ENCODE measurements at places on chromosomes 4 and X.

GRCh38 chr4:4386736-4387392 lies at the start of gene NSG1:
Gene NSG1, plus strand, starts transcription at chr4:4387102. Its CDS starts 528 bp downstream, at chr4:4387630.
- peak; percentile 78 for DNase-seq

GRCh38 chr4:140607852-140608251 lies 39.1 kb upstream of the UCP1 start:
- DNase-seq: no peak

DNA sequence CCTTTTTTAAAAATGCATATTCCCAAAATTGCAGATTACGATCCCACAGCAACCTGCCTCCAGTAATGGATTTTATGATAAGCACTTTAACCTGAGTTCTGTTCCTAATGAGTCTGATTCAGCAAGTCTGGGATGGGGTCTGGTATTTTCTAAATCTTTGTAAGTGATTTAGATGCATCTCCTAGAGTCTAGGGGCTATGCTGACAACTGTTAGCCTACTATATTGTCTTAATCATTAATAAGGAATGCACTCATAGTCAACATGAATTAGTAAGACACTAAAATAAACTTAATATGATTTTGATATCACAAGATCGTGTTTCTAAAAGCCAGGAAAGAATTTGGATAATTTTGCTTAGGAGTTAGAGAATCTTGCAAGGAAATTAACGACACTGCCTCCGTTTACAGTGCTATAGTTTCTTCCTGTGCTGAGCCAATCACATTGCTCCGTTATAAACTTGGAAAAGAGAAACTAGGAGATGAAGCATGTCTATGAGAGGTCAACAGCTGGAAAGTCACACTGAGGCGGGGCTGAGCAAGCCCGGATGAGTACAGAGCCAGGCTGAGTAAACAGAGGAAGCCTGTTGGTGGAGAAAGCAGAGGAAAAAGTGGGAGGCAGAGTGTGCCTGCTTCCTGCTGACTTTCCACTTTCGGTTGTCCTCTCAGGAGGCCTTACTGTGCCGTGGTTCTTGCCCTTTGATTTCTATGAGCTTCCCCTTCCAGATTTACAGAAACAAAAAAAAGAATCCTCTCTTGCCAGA lies 5.4 kb downstream of the SCARB2 start:
- DNase-seq: peak; percentile 70

DNA sequence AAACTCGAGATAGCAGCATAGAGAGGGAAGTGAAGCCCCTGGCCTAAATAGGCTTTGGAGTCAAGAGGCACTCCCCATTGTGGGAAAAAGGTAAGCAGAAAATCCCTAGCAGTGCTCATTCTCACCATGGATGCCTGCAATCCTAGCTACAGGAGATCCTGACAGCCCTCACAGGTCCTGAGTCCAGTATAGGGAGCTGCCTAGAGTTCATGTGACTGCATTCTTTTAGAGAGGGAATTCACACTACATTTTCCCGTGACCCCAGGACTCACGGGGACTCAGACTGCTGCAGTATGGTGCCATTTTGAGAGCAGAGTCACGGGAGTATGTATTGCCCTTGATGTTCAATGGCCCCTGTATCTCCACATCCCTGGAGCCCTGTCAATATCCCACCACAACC lies 82.4 kb downstream of the MAGED1 start:
- DNase-seq: no peak

DNA sequence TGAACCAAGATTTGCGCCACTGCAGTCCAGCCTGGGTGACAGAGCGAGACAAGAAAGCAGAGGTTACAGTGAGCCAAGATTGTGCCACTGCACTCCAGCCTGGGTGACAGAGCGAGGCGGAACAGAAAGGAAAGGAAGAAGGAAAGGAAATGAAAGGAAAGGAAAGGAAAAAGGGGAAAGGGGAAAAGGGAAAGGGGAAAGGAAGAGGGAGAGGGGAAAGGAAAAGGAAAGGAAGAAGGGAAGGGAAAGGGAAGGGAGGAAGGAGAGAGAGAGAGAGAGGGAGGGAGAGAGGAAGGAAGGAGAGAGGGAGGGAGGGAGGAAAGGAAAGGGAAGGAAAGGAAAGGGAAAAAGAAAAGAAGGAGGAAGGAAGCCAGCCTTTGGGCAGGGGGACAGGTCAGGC lies 76.6 kb downstream of the PRKX start:
- no peak for DNase-seq

DNA sequence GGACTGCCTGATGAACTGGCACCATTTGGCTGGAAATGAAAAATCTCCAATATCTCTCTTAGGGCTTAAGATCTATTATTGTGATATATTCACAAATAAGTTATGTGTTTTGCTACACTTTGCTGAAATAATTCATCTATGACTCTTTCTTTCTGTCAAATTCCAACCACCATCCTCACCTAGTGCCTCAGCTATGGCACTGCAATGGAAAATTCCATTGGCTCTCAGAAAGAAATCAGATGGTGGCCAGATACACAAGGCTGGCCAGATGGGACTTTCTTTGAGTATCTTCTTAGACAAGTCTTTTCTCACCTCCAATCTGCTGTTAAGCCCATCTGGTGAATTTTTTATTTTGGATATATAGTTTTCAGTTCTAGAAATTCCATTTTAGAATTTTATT lies 28.0 kb downstream of the NAT8L start:
- no peak for DNase-seq

- DNase-seq: no peak
Measured at GRCh38 chr4:142386449-142386848, 459.7 kb downstream of the INPP4B start.

DNA sequence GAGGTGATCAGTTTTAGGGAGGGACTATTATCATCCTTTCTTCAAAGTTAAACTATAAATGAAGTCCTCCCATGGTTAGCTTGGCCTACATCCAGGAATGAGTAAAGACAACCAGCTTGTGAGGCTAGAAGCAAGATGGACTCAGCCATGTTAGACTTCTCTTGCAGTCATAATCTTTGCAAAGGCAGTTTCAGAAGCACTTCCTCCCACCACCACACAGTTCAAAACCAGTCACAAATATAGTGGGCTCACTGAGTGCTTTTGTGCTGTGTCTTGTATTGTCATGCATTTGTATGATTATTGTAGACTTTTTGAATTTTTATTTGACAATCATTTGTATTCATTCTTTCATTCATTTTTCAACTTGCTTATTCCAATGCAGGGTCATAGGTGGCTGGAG lies 204.5 kb downstream of the ZNF674 start:
- no peak for DNase-seq

- no peak for DNase-seq
Measured at GRCh38 chr4:17647927-17648326, 33.5 kb downstream of the MED28 start.

DNA sequence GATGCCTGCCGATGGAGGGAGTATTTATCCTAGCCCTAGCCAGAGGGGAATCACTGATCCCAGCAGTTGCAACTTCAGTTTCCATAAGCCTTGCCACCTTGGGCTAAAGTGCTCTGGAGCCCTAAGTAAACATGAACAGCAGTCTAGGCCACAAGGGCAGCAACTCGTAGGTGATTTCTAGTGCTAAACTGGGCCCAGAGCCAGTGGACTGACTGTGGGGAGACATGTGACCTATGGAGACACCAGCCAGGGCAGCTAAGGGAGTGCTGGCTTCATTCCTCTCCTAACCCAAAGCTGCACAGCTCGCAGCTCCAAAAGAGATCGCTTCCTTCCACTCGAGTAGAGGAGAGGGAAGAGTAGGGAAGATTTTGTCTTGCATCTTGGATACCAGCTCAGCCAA lies 120.8 kb upstream of the MAGEA10 start:
- DNase-seq: no peak

GRCh38 chr4:177403746-177404145 lies 38.5 kb downstream of the AGA start:
- DNase-seq: no peak

- DNase-seq: no peak
Measured at GRCh38 chrX:136580316-136580715, 48.3 kb downstream of the VGLL1 start.

- DNase-seq: no peak
Measured at GRCh38 chrX:74449322-74449936, 28.1 kb downstream of the SLC16A2 start.

DNA sequence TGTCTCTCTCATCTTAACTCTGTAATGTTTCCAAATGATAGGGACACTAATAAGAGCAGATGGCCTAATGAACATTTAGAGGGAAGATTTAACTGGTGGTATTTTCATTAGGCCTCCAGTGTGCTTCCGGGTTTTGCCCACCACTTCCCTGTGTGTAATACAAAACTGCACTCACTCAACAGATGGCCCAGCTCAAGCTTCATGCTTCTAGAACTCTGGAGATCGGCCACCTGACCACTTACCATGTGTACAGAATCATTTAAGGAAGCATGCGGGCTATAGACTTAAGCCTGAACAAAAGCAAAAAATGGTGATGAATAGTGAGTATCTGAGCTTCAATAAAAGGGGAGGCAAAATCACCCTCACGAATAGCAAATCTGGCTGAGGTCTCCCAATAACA lies 89.3 kb downstream of the SH2D1A start:
- DNase-seq: no peak

DNA sequence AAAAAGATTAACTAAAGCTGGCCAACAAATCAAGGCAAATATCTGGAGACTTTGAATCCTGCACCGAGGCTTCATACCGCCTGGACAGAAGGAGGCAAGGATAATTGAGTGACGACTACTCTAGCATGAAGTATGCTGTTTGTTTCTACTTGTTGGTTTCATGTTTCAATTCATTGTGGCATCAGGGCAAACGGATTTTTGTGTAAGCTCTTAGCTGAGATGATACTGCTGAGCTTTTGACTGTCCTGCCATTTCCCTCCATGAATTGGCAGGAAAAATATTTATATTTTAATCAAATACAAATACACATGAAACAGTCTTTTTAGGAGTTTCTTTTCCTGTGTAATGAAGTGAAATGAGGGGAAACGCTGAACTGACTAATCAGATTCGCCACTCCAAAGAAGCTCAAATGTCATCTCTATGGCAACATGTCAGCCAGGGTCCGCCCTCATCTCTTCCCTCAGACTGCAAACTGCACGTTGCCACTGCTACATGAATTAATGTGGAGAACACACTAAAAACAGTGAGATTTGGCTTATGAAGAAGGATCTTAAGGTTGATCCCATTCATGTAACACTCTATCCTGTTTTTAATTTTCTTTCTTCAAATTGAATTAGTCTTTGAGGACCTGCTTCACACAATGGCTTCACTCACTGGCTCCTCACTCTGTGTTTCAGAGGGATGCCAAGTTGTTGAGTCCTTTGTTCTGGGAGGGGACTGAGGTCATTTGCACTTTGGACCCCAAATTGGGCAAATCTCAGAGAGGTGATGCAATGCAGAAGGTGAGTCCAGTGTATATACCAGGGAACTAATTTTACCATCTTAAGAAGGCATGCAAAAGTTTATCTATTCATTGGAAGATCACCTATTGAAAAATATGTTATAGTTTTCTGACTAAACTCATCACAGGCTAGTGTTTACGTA lies 149.6 kb upstream of the MID1 start:
- peak; percentile 6 for DNase-seq

DNA sequence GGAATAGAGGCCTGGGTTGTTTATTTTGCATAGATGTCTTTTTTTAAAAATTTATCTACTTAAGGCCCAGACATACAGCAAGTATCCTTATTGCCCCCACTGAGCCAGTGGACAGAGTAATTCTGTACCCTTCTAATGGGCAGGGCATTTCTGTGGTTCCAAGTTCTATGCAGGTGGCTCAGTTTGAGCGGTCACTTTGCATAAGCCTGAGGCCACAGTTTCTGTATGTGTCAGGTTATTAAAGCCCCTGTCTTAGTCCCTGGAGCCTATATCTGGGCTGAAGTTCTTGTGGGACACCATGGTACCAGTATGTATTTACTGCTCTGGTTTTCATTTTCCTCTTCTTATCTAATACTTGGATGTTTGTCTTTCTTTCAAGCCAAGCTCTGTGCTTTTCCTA lies 168.8 kb downstream of the MID1IP1 start:
- no peak for DNase-seq

- no peak for DNase-seq
Measured at GRCh38 chrX:43562372-43562771, 93.7 kb upstream of the MAOA start.

DNA sequence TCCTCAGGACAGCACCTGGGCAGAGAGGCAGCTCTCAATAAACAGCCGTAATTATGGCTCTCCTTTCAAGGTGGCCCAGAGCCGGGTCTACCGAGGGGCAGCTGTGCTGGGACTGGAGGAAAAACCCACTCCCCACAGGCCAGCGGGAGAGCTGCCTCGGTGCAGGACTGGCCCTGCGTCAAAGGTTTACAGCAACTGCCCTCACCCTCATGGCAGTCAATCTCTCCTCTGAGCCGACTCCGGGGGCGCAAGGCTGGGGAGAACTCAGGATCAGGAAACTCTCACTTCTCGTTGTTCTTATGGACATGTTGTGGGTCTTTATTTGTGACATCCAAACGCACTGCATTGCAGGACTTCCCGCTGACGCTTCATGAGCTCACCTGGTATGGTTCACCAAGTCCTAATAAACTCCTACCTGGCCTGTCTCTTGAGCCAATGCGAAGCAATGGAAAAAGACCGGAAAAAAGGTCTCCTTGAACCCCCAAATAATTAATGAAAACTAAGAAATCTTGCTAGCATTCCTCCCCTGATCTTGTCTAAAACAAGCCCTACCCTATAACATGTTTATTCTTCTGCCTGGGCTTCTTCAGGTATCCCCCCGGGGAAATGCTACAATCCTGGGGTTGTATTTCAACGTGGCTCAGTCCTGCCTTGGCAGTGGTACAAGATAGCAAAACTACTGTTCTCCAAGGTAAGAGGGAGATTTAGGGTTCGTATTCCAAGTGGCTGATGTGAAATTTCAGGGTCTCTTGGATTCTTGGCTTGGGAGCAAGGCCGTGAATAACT lies 50.1 kb upstream of the CDKN2AIP start:
- DNase-seq: no peak

DNA sequence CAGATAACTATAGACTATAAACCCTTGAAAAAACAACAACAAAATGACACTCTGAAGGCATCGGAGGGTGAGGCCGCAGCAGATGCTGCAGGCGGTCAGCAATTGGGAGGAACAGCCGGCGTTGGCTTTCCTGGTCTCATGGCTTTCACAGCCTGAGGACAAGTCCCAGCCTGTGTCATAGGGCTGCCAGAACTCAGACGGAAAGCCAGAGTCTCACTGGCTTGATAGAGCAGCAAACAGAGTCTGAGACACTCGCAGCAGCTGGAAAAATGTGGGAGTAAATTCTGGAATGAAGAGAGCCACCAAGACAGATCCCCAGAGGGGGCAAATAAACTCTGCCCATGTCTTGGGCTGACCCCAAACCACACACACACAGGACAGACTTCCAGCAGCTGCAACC lies 86.3 kb downstream of the PPP2R2C start:
- DNase-seq: no peak

GRCh38 chr4:176638992-176639391 lies 153.7 kb downstream of the VEGFC start:
- no peak for DNase-seq
